ENCODE measurements at places on chromosomes 5 and 9.

- no peak for DNase-seq
Measured at GRCh38 chr9:126874546-126875314, 14.3 kb downstream of the ZBTB34 start.

DNA sequence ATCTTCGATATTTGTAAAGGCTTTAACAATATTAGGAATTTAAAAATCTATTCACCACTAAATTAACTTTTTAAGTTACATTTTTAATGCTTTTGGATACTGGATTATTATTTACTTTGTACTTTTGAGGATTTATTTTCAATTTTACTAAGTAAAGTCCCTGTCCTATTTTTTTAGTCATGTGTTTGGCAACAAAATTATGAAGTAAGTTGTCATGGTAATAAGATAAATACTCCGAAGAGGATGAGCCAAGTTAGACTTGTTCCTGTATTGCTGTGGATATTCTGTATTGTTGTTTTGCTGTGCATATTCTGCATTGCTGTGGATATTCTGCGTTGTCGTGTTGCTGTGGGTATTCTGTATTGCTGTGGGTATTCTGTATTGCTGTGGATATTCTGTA is 210.1 kb downstream of the MTRR start:
- no peak for DNase-seq

DNA sequence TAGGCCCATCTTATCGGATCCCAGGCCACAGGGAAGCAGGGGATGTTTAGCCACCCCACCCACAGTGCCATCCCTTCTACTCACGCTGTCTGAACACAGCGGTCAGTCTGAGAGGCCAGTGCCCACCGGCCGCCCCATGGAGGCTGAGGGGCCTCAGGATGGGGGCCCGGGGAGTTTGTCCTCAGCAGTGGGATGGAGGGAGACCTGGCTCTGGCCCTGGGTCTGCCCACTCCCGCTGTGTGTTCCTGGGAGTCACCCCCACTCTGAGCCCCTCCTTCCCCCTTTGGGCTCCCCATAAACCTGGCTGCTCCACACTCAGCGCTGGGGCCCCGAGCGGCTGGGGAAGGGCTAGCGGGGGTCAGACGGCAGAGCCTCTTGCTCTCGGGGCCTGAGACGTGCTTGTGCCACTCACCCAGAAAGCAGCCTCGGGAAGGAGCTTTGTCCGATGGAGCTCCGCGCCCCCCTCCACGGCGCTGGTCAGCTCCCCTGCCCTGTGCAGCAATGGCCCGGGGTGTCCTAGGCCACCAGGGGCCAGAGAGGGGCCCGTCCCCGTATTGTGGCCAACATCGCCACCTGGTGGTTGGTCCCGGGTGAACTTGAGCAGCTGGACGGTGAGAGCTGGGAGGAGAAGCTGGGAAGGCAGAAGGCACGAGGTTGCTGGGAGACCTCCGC is 10.9 kb upstream of the LAMC3 start:
- DNase-seq = peak; percentile 34

DNA sequence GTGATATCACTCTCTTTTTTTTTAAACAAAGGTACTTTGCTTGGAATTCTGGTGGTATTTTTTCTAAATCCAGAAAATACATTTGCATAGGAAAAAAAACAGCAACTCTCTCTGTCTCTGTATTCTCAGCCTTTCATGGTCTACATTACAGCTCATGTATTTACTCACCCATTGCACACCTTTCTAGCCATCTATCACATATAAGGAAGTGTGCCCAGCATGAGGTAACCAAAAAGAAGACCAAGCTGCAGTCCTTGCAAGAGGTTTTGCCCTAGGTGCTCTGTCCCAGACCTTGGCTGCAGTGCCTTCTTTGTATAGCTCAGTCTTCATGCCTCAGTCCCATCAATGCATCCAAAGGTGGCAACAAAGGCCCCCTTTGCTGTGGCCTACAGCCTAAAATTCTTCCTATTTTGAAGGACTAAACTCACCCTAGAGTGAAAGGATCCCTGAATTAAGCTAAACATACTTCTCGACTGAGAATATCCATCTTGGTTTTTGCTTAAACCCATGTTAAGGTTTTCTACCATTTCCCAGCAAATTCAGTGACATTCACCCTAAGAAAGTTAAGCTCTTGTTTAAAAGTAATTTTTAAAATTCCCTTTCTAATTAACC is 446.4 kb downstream of the KIF4B start:
- DNase-seq = no peak

DNA sequence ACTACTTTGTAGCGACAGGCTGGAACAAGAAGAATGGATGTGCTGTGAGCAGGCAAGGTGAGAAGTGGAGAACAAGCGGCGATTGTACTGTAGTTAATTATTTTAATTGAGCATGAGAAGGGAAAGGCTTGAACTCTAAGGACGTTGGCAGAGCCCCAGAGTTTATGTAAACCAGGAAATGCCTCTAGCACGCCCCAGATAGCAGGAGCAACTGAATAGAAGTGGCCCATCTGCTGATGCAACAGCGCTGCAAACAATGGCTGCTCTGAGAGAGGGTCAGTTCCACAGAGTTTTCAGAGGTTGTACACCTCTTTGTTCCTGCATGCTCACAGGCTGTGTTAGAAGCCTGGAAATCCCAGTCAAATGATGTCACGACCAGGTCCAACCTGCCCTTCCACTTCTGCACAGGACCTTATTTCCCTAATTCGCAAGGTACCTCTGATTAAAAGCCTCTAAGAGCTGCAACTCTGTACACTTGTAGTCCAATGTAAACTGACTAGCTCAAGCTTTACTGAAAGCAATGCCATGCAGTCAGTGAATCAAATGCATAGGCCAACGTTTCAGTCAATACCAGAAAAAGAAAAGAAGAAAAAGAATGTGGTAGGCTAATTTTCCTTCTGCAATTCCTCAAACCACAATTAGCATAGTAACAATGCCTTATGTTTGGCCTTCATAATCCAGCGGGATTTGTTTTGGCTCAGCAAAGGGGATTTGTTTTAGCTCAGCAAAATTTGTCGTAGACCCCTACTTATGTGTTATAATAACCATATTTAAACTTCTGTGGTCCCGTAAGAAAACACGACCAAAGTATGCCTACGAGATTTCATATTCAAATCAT is 119.6 kb upstream of the RETREG1 start:
- DNase-seq = peak; percentile 80

DNA sequence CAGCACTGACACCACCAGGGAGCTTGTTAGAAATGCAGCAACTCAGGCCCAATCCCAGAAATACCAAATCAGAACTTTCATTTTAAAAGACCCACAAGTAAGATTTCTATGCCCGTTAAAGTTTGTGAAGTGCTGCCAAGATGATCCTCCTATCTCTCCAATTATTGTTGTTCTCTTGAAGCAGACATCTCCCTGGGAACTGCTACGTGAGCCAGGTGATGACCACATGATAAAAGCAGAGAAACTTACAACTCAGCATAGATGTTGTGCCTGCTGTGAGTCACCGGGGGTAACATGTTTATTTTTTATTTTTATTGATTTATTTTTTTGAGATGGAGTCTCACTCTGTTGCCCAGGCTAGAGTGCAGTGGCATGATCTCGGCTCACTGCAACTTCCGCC is 34.4 kb downstream of the GCNT4 start:
- no peak for DNase-seq

- DNase-seq = no peak
Measured at GRCh38 chr9:7164440-7165330, 406.9 kb downstream of the KDM4C start.

- peak; percentile 71 for DNase-seq
Measured at GRCh38 chr9:3508521-3509291, 17.1 kb downstream of the RFX3 start.

DNA sequence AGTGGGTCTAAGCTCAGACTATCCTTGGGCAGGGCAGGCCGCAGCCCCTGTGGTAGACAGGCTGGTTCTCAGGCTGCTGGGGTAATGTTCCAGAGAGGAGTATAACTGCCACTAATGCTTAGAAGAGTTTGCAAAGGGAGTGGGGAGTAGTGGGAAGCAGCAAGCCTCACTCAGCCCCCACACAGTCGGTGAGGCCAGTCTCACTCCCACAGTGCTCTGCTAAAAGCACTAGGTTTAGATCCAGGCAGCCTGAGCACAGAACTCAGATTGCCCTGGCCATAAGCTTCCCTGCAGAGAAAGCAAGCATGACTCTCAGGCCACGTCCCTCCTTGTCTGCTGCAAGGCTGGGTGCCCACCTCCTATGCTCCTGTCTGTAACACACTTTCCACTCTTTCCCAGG is 69.4 kb upstream of the HCN1 start:
- no peak for DNase-seq

- DNase-seq = peak; percentile 52
Measured at GRCh38 chr5:103532086-103532734, 30.4 kb downstream of the NUDT12 start.

DNA sequence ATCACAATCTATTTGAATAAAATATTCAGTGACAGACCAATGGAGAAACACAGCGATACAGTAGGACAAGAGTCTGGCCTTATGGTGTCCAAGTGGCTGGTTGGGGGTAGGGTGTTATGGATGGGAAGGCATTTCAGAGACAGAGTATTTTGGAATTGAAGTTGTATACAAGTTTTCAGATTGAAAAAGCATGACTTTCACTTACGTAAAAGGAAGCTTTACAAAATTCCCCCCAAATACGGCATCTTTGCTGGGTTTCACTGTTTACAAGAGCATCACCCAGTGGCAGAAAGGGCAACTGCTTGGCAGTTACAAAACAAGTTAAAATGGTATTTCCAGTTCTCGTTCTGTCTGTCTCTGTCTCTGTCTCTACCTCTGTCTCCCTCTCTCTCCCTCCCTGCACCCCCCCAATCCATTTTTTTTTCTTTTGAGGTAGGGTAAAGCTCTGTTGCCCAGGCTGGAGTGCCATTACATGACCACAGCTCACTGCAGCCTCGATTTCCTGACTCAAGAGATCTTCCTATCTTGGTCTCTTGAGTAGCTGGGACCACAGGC is 86.2 kb downstream of the PTPN3 start:
- no peak for DNase-seq

DNA sequence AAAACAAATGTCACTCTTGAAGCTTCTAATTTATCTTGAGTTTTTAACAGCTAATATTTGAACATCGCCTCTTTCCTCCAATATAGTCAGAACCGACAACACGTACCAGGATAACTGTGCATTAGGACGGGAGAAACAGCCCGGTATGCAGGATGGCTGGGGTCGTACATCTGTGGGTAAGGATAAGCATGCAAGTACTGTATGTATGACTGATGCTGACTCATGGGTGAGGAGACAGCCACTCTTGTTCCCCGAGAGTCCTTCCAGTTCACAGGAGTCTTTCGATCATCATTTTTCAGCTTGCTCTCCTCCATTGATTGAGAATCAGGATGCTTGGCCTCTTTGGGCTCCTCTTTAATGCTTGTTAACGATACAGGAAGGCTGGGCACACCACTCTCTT is 102.3 kb downstream of the ZNF608 start:
- DNase-seq = no peak

DNA sequence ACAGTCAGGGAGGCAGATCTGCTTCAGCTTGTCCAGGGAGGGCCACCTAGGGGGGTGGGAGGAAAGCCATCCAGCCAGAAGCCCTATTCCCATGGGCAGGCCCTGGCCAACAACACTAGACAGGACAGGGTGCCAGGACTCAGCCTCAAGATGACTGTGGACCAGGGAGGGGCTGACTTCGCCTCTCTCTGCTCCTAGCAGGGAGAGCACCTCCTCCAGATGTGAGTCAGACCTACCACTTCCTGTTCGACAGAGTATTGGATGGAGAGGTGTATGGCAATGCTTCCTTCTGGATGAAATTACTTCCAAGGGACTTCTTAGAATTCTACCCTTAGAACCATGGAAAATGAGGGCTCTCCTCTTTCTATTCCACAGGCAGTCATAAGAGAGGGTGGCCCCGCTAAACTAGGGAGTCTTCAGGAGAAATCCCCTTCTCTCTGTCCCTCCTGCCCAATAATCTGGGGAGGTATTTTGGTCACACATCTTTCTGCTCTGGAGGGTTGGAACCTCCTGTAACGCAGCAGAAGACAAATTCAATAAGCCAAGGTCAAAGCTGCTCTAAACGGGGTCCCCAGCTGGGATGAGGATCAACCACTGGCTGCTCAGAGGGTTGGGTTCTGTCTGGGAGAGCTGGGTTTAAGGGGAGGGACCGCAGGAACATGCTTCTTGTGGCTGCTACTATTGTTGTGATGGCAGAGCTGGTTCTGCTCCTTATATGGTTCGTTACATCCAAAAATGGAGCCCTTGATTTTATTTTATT is 23.2 kb upstream of the RCL1 start:
- DNase-seq = peak; percentile 66

- DNase-seq = no peak
Measured at GRCh38 chr9:19677924-19678323, 110.9 kb downstream of the SLC24A2 start.

DNA sequence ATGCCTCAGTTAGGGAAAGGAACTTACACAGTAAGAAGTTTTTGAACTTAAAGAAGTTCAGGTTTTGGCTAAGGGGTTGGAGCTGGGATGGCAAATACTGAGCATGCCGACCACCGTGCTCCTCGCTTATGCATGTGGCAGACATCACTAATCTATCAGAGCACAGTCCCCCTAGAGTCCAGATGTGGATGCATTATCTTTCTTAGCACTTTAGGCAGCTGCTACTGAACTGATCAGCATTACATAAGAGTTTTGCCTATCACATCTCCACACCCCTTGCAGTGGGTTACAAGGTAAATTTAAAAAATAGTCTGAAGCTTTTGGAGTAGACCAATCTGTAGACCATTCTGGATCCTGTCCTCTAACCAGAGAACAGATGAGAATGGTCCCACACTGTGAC is 22.4 kb downstream of the MACIR start:
- no peak for DNase-seq

DNA sequence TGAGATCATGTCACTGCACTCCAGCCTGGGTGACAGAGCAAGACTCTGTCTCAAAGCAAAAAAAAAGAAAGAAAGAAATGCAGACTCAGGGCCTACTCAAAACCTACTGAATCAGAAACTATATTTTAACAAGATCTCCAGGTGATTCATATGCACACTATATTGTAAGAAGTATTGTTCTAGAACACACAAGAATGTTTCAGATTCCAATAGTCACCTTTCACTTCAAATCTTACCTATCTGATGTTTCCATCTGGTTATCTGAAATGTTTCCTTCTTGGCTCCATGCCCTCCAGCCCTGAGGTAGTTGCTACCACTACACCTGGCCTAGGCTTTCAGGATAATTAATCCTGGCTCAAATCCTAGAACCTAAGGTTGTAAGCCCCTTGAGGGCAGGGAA is 36.8 kb upstream of the SNX2 start:
- peak; percentile 92 for DNase-seq

GRCh38 chr5:97009212-97009898 is 73.5 kb downstream of the LNPEP start:
- DNase-seq = no peak

- DNase-seq = no peak
Measured at GRCh38 chr5:156694598-156694997, 155.5 kb upstream of the PPP1R2B start.

GRCh38 chr9:116643691-116644090 is 43.4 kb upstream of the TRIM32 start:
- DNase-seq = no peak

DNA sequence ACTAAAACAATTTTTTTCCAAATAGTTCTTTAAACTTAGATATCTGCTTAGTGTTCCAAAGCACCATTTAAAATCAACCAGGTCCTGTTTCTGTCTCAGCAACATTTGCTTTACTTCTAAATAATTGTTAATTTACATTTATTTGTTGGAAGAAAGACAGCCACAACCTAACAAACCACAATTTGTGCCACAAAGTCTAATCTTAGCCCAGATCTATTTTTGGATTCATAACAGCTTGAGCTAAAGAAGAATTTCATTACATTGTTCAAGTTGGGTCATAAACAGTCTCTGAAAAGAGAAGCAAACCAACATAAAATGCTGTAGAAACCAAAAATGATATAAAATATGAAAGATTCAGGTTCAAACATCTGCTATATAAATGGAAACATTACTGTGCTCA is 24.4 kb downstream of the MLLT3 start:
- no peak for DNase-seq

- DNase-seq = no peak
Measured at GRCh38 chr9:76373173-76373783, 20.9 kb downstream of the RFK start.

Measured in foreskin keratinocyte (primary cell).